Heart right ventricle (tissue), 16 donors: ENCODE measurements at places on chromosomes 4 and X. TPM values are rescaled to one million over a fixed set of nuclear protein-coding genes. Genes with fewer than 3 reads are reported as not detected.

RNF150 gene
- total RNA-seq: 124 TPM

ANXA10 gene
- total RNA-seq: not detected

GAGE2A gene
- not detected for total RNA-seq

GPRIN3 gene
- 4.3 TPM for total RNA-seq

GCNA gene
- total RNA-seq: 1.6 TPM

LINC00632 gene
- 189 TPM for total RNA-seq

USP17L15 gene
- total RNA-seq: not detected
